Fibroblast of villous mesenchyme (primary cell): ENCODE measurements at places on chromosomes 1 and 21. TPM values are rescaled to one million over a fixed set of nuclear protein-coding genes. Genes with fewer than 3 reads are reported as not detected.

The SPRR1A gene
- total RNA-seq = not detected in 2 replicates

The HSD3B2 gene
- not detected in 2 replicates for total RNA-seq

- DNase-seq = peak; percentile 62
Measured at GRCh38 chr1:89938171-89939055, 56.5 kb upstream of the ZNF326 start.

DNA sequence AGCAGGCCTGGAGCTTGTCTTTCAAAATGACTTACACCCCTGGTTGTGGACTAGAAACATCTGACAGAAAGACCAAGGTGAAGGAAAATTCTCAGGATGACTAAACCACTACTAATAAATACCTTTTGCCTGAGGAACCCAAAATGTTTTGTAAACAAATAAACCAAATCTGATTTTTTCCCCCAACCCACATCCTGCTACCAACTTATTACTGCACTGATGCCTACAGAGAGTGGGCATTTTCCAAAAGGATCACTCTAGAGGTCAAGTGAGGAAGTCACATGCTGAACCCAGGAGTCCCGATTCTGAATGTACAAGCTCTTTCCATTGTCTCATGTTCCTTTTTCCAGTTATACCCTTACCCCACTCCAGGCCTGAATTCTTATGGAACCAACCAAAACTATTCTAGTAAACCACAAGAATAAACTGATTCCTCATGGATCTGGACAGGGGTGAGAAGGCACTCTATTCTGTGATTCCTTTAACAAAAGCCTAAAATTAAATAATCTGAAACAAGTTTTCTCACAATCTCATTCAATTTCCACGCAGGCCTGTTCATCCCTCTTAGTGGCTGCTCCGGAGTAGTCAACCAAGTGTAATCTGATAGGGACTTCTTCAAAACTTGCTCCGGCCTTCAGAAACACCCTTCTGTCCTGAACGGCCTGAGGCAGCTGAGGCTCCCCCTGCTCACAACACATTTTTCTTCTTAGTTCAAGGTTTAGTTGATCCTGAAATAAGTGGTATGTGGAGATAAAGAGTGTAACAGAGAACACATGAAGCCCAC, 1.4 kb downstream of the PI4KB start:
- DNase-seq = peak; percentile 52

GRCh38 chr1:160993544-160994193, 27.3 kb downstream of the F11R start:
- peak; percentile 93 for DNase-seq

GRCh38 chr1:66852870-66853269, 51.8 kb upstream of the INSL5 start:
- no peak for DNase-seq

- no peak for DNase-seq
Measured at GRCh38 chr1:80673935-80674597, 1126.7 kb upstream of the ADGRL2 start.

GRCh38 chr1:91682882-91683597, 182.4 kb downstream of the CDC7 start:
- no peak for DNase-seq

- peak; percentile 67 for DNase-seq
Measured at GRCh38 chr1:246971090-246971721, 36.7 kb downstream of the ZNF695 start.

- no peak for DNase-seq
Measured at GRCh38 chr1:228004856-228005462, 1.8 kb upstream of the WNT3A start.

- DNase-seq = no peak
Measured at GRCh38 chr1:145886390-145886789, 724 bp upstream of the ANKRD35 start.
